ENCODE measurements at places on chromosomes 3 and 15.

GRCh38 chr15:31806106-31806505, 224.2 kb upstream of the CHRNA7 start:
- no peak for DNase-seq

DNA sequence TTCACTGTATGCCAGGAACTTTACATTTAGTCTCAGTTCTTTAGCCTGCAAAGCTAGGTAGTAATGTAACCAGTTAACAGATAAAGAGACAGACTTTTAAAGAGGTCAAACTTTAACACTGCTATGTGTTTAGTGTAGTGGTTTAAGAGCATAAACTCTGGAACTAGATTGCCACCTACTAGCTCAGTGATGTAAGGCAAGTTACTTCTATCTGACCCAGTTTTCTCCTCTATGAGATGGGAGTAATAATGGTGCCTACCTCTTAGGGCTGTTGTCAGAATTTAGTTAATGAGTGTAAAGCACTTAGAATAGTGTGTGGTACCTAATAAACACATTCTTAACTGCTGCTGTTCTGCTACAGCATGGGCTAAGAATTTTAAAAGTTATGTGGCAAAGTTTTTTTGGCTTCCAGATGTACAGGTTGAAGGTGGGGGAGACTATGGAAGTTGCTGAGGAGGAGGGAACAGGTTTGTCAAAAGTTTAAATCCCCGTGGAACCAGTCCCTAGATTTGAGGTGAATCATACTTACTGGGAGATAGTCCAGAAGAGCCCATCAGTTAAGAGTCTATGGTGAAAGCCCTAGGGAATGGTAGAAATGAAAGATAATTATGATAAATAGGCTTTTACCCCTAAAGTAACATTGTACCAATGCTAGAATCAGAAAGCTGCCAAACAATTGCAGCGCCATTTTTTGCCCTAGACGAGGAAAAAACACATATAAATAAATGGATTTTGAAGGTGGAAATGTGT, 13.9 kb downstream of the TSC22D2 start:
- no peak for DNase-seq

GRCh38 chr15:59879506-59880265, 124.4 kb upstream of the FOXB1 start:
- no peak for DNase-seq

GRCh38 chr3:161274691-161275298, 53.7 kb downstream of the NMD3 start:
- peak; percentile 47 for DNase-seq

GRCh38 chr3:114110439-114110838, 53.9 kb downstream of the QTRT2 start:
- DNase-seq = no peak

DNA sequence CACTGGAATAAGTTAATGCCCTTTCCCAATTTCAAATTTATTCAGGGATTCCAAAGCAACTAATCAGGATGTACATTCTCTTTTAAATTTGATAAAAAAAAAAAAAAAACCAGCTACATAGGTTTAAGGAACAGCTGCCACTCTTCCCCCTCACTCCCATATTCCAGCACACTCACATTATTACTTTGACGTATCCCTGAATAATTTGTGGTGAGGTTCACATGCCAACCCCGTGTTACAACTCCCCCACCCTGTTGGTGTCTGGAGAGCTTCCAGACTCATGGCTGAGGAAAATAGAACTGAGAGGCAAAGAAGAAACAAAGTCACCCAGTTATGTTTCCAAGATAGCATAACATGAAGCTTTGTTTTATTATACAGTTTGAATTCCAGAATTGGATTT, 300.5 kb upstream of the MME start:
- no peak for DNase-seq

DNA sequence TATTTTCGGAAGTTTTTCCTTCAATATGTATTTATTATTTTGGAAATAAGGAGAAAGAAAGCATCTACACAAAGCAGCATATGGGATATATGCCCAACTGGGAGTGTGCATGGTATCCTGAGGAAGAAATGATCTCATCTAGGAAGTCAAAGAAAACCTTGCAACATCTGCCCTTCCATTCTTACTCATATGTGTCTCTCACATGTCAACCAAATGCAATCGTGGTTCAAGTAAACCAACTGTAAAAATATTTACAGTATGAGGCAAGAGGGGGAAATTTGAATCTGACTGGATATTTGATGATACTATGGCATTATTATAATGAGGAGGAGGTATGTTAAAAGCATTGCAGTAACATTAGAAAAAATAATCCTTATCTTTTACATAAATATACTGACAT, 3.2 kb upstream of the SCG3 start:
- DNase-seq = no peak

DNA sequence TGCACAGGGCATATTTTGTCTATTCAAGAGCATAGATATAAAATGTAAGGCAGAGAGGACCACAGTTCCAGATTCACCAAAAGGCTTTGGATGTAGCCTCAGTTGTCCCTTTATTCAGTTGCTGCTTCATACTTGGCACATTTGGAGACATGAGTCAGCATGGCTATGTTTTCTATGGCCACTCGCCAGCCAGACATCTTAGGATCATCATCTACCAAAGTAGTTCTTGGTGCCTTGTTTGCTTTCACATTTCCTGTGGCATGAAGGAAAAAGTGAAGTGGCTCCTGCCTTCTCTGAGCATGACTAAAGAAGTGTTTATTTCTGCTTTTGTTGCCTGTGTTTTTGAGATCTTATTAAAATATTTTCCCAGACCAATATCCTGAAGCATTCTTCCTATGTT, 7.2 kb downstream of the SUSD5 start:
- DNase-seq = peak; percentile 60

DNA sequence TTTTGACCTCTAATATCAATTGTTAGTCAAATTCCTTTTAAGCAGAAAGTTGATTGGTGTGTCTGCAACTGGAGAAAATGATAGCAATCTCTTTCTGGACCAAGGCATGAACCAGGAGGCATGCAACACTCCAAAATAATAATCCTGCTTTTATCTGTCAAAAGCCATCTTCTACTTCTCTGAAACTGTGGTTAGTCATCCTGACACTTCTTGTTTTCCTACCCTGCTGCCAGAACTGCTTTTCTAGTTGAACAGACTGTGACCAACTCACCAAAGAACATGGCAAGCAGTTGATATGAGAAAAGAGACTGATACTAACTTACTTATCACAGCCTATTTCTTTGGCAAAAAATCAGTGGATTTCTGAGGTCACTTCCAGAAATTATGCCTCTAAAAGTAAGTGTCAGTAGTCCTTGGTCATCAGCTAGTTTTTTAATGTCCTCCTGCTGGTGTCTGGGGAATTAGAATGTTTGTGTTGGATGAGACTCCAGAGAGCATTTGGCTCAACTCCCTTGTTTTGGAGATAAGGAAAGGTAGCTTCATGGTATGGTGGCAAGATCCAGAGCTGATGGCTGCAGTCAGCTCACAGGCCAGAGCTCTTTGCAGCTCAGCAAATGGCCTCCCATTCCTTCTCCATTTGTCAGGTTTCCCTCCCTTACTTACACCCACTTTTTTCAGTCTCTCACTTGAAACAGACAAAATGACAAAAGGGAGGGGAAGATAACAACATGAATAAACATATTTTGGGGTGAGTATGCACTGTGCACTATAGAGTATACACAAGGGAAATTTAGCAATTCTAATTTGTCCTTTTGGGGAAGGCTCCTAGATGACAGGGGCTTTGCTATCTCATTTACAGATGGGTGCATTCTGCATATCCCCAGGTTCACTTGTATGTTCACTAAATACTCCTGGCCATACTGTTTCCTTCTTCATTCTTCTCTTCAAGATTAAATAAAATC, 7.0 kb downstream of the CRYGS start:
- no peak for DNase-seq
